Hypothalamus (tissue), 51 donors: ENCODE measurements at places on chromosomes 3 and 15.

DNA sequence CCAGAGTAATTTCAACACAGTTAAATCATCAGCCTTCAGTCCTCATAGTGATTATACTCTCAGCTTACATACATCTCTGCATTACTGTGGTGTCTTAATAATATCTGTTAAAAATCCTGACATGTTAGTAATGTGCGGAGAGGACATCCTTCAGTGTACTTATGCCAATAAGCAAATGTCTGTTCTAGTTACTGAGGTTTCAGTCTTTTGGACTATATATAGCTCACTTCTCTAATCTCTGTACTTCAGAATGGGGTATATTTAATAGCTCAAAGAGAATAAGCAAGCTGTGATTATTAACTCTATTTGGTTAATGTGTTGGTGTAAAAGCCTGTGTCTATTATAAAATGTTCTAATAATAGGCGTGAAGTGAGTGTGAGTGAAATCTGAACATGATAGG is 28.9 kb upstream of the OSTN start:
- no peak for DNase-seq

DNA sequence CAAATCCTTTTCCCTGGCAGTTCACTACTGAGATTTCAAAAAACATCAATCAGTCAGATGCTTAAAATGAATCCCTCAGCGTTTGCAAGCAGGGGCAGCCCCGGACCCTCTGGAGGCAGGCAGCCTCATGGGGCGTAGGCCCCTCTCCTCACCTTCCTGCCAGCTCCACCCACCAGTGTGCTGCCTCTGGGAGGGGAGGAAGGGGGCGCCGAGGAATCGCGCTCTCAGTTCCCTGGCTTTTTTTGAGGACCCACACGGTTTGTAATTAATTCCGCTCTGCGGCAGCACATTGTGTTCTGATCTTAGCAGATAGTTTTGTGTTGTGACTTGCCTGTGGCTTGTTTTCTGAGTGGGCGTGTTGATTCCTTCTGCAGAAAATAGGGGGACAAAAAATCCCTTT is 159.9 kb downstream of the KLF13 start:
- DNase-seq, result no peak

DNA sequence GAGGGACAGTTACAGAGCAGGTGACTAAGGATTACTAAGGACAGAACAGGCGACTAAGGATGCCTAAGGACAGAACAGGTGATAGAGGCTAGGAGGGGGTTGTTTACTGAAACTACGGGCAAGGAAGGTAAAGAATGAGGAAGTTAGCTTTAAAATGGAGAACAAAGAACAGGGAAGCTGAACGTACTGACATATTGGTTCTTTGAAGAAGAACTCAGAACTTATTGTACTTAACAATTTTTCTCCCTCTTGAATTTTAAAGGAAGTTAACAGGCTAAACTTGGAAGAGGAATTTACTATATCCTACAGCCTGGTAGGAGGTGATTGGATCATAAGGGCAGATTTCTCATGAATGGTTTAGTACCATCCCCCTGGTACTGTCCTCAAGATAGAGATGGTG is 290.2 kb downstream of the SHQ1 start:
- no peak for DNase-seq

- DNase-seq, result no peak
Observed at GRCh38 chr15:98123834-98124233, 163.3 kb downstream of the ARRDC4 start.

DNA sequence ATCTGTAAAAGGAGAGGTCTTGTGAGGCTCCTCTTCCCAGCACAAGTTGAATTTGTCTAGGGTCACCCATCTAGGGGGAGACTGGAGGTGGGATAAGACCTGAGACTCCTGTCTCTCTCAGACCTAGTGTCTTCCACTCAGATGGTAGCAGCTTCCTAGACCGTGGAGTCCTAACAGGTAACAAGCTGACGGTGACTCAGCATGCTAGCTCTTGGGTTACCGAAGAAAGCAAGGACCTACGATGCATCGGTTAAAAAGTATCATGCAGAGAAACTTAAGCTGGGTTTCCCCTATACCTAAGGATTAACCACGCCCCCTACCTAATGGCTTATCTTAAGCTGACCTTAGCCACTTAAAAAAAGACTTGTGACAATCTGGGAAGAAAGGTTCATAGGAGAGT is 7.6 kb downstream of the LRRN1 start:
- DNase-seq, result no peak

GRCh38 chr3:133424937-133425869 is 25.3 kb downstream of the BFSP2 start:
- DNase-seq, result no peak

DNA sequence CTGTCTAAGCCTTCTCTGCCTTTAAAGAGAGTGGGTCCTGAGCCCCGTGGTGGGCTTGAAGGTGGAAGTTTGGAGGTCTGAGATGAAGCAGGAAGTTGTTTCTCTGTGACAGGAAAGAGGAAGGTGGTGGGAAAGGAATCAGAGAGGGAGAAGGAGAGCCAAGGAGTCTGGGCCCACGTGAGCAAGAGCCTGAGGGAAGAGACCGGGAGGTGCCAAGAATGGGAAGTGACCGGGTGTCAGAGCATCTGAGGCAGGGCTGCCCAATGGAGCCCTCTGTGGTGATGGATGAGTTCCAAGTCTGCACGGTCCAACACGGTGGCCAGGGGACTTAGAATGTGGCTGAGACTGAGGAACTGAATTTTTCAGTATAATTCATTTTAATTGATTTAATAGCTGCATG is 24.6 kb downstream of the ALDH1L1 start:
- DNase-seq, result no peak

DNA sequence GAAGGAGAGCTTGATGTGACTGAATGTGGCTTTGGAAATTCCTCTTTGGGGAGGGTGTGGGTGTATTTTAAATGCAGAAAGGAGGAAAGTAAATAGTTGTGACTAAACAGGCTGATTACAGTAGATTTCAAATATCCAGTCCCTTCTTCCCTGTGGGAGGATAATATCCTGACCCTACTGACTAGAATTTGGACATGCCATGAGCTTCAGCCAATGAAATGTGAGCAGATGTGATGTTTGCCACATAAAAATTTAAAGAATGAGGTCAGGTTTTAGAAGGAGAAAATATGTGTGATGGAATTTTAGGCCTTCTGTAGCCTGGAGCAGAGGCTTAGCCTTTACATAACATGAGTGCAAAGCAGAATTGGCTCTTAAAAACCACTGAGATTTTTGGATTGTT is 1218.9 kb downstream of the ROBO2 start:
- DNase-seq, result no peak

GRCh38 chr3:186946756-186947375 is 16.5 kb downstream of the ST6GAL1 start:
- no peak for DNase-seq

GRCh38 chr15:81379269-81379668 is 5.3 kb upstream of the TMC3 start:
- no peak for DNase-seq

- no peak for DNase-seq
Observed at GRCh38 chr3:155891321-155891720, 20.9 kb downstream of the GMPS start.

- DNase-seq, result no peak
Observed at GRCh38 chr15:90789462-90789861, 72.3 kb downstream of the BLM start.

GRCh38 chr15:26771578-26772153 is 1.2 kb downstream of the GABRB3 start:
- DNase-seq, result no peak

GRCh38 chr3:177466074-177466473 is 268.8 kb upstream of the TBL1XR1 start:
- no peak for DNase-seq

DNA sequence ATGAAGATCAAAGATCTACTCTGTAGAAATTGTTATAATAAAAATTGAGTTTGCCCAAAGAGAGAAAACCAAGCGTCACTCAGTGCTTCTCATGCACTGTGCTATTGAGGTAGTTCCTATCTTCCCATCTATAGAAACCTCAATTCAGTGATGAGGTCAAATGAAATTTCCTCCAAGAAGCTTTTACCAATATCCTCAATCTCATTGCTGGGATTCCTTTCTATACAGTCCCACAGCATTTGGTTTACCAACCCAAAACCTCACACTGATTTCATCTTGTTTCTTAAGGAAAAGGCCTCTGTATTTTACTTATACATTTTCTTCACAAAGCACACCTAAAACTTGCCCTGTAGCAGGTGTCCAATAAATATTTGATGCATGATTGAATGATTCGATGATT is 147.2 kb downstream of the ALCAM start:
- DNase-seq, result no peak
